HTR-8/SVneo (cell line): ENCODE measurements at places on chromosomes 11 and 22.

DNA sequence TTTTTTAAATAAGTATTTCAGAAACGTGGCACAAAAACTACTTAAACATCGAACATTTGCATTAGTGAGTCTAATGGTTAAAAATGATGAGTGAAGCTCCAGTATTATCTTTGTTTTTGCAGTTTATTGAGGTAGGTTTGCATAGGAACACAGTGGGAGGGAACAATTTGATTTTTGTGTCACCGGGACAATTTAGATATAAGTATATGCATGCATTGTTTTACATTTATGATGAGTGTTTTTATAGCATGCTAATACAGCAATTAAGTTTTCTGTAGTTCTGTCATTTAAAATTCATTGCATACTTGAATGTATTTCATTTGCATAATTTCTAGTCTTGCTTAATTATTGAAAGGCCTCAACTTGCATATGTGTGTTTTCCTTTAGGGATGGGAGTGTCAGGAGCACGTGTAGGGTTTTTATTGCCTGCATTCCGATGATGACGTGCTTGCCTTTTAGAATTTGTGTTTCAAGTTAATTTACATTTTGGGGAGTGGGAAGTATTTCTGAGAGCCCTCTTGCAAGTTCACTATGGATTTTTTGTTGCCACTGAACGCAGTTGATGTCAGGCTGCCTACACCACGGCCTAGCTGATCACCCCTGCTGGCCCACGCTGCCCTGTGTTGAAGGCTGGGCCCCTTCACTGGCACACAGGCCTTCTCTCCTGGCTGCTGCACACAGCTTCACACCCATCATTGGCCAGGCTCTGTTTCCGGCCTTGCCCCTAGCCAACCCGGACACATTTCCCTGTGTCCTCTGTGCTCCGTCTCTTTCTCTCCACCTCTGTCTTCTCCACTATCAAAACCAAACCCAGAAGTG is 120.9 kb downstream of the TBC1D22A start:
- DNase-seq, result no peak

DNA sequence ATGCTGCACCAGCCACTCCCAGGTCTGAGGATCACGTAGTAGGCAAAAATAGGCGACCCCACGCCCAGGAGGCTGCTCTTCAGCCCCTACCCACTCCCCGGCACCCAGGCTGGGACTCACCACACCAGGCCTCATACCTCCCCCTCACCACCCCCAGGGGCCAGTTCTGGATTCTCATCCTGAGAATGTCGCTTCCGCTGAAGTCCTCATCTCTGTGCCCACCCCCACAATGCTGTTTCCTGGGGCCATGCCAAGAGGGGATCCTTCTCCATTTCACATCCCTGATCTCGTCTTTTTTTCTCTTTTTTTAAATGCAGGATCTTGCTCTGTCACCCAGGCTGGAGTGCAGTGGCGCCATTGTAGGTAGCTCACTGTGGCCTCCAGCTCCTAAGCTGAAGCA is 1.7 kb upstream of the OSM start:
- no peak for DNase-seq

DNA sequence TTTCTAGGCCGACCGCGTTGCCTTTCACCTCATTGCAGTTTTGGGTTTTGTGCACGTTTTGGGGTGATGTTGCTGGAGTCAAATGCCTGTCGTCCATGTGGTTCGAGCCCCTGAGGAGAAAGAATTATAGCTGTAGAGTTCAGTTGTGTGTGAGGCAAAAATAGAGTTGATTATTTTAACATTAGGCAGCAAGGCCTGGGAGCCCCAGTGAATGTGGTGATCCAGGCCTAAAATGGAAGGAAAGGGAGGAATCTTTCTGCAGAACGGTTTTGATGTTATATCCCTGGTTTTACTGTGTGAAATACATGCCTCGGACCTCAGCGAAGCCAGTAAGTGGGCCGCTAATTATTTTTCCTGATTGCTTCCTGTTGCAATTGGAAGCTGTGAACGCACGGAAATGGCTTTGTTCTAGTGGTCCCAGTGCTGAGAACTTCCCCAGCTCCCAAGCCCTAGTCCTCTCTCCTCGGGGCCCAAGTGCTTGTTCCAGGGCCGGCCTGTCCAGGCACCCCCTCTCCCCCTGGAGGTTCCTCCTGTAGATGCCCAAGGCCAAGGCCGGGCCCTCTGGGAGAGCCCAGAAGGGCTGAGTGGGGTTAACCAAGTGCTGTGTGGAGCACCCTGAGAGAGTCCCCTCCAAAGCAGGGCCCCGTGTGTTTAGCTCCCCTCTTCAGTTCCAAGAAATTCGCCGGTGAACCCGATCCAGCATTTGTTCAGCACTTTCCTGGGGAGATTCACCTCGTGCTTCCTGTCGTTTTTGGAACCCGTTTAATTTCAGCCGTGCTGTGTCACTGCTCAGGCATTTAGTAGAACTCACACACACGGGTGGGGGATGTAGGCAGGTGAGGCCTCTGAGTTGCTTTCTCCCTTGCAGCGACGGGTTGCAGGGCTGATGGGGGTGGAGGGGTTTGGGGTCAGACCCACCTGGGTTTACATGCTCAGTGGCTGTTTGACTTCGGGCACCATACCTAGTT is 2.1 kb downstream of the LRP5 start:
- no peak for DNase-seq

- no peak for DNase-seq
These were observed 123.0 kb downstream of the SGSM3 start for GRCh38 chr22:40493441-40493840.

GRCh38 chr22:44620129-44620840 is 81.7 kb upstream of the PRR5 start:
- DNase-seq, result no peak

GRCh38 chr22:21102659-21103267 is 57.0 kb downstream of the LRRC74B start:
- no peak for DNase-seq

DNA sequence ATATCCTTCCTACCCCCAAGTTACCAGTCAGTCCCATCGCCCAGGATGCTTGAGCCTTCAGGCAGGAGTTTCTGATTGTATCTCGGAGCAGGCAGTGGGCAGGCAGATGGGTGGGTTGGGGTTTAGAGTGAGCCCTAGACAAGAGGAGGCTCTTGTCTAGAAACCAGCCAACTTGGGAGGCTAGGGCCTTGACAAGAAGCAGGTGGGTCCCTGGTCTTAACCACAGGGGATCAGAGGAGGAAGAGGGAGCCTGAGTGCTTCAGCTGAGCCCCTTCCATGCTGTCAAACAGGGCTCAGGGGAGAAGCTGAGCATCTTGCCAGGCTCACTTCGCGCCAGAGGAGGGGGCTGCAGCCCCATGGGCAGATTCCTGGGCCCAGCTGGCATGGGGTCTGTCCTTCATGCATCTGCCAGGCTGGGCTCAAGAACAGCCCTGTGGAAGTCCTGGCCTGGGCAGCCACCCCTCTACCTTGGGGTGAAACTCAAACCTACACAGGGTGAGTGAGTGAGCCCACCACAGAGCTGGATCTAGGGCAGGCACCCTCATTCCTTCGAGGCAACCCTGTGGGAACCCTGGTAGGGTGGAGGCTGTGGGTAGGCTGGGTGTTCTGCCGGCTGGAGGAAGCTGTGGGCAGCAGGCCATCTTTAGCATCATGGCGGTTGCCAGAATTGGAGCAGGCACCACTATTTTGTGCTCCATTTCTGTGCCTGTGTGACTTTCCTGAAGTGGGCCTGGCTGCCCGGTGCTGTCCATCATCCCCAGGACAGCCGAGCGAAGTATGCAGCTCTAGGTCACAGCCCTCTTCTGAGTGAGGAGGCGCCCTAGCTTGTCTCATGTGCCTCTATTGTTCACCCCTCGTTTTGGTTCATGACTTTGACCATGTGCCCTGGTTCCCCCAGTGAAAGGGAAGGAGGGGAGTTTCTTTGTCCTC is 108.1 kb downstream of the MORC2 start:
- DNase-seq, result no peak
